ENCODE measurements at places on chromosomes 7 and 10.
A peak's percentile ranks its signal among the peaks of the same experiment; 100 is the strongest.

- DNase-seq, result no peak
Measured at GRCh38 chr7:97732565-97733275, 834 bp downstream of the TAC1 start.

GRCh38 chr7:107446988-107447387 lies 22.9 kb upstream of the GPR22 start:
- no peak for DNase-seq

DNA sequence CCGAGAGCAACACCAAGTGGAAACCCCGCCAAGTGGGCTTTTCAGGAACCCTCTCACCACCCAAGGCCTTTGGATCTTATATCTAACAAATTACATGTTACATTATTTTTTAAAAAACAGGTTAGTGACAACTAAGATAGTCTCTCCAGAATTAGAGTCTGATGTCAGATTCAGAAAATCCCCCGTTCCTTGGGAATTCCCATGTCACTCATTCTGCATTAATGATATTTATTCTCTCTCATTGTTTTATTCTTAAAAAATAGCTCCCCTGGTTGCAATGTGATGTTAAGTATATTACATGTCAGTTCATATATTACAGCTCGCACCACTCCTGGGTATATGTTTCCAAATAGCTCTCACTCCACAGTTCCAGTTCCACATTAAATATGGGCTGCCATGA lies 81.8 kb downstream of the WNT2 start:
- no peak for DNase-seq

GRCh38 chr7:71835056-71835455 lies 577.1 kb downstream of the CALN1 start:
- DNase-seq, result no peak

DNA sequence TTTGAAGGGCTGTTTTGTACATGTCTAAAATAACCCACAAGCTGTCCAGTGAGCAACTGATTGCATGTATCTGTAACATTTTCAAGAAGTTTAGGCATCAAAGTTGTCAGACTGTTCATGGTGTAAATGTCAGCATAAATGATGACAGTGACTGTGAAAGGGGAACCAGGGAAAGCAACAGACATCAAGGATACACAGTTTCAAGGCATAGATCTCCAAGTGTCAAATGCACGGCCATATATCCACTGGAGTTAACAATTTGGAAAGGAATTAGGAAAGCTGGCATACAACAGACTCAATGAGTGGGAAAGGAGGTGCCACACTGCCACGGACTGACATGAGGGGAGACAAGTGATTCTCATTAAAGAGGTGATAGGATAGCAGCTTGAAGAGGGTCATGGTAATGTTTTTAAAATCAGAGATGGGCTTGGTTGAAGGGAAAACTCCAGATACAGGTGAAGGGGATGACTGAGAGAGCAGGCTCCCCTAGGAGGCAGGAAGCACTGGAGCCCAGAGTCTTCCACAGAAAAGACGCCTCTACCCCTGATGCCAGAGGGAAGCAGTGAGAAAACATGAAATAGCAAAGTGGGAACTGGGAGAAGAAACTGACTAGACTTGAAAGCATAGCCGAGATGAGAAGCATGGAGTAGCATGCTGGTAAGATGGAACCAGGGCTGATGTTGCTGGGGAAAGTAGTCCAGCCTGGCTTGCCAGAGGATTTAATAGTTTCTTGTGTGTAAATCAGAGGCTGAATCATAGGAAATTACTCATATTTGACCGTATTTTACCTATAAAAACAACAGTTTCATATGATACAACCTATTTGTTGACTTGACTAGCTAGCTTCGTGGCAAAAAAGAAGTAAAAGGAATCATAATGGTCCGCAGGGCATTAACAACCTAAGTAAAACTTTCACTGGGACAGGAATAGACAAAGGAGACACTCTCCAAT lies 18.6 kb downstream of the NSMCE4A start:
- DNase-seq, result no peak

DNA sequence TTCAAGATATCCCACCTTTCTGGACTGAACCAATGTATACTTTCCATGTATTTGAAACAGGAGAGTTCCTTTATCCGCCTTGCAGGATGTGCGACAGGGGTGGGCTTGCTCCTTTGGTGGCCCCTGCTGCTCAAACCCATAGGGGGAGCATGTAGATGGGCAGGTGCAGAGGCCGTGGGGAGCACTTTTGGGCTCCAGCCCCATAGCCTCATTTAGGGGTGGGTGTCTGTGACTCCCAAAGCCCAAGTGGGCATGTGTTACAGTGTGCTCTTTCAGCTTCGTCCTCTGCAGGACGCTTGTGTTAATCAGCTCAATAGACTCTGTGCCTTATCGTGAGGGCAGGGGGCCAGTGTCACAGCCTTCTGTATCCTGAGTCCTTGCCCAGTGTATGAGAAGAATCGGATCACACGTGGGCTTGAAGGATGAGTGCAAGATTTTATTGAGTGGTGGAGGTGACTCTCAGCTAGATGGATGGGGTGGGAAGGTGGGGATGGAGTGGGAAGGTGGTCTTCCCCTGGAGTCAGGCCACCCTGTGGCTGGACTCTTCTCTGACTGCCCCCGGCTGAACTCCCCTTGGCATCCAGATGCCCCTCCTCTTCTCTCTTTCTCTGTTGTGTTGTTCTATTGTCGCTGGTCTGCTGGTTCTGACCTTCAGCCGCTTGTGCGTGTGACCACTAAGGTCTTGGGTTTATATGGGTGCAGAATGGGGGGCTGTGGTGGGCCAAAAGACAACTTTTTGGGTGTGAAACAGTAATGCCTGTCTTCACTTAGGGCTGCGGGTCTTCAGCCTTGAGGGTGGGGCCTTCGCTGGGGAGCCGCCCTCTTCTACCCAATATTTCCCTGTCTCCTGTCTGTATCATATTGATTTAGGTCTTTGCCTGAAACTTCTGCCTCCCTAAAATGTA lies 262.2 kb downstream of the GLRX3 start:
- no peak for DNase-seq

DNA sequence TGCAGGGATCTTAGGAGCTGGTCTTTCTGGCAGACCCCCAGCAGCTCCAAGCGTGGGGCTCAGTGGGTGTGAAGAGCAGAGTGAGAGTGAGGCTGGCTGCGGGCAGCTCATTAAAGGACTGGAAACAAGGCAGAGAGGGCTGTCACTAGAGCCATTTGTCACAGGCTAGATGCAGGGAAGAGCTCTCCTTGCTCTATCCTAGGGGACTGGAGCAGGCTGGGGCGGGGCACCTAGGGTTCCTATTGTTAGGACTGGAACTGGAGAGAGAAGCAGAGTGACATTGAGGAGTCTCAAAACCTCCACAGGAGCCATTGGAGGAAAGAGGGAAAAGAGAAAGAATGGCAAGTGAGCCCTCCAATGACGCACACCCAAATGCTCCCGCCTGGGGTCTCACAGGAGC lies 772 bp upstream of the DDC start:
- DNase-seq, result no peak

DNA sequence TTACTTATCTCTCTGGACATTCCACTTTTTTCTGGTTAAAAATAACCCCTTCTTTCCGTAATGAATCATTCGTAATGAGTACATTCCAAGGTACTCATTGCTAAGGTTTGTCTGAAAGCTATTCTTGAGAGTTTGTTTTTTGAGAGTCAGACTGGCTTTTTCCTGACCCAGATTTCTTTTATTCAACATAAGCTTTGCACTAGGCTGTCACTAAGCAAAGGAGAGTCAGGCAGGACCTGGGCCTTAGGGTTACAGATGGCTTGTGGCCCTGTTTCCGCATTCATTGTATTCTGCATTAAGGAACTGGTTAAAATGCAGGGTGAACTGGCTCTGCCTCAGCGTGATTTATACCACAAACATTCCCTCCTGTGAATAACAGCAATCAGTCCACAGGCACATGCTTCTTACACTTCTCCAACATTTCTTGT lies 84.1 kb downstream of the POM121L12 start:
- no peak for DNase-seq

DNA sequence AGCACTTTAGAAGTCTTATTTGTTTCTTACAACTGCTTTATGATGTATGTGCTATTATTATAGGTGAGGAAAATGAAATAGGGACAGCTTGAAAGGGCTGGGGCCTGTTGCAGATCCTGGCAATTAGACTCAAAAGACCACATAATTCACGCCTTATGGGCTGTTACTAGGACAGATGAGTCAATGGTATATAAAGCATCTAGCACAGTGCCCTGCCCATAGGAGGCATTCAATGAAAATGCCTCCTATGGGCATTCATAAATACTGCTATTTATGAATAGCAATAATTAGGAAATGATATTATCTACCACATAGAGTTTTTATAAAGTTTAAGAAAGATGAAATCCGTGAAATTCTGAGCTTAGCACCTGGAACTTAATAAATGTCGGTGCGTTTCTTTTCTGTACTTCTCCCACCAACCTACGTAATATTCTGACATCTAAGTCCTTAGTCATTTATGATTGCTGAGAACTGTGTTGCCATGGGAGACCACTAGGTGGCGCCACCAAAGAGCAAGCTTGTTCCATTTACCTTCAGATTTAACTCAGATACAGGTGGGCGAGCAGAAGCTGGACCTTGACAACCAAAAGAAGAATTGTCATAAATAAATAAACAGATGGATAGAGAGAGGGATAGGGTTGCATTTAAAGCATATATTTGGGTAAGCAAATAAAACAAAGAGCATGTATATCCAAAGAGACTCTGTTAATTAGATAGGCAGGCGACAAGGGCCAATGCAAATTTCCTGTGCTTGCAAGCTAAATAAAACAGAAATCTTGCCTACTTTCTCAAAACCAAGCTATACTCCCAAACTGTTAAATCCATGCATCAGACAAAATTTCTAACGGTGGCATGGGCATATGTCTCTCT lies 699.9 kb downstream of the INHBA start:
- DNase-seq, result peak; percentile 53

DNA sequence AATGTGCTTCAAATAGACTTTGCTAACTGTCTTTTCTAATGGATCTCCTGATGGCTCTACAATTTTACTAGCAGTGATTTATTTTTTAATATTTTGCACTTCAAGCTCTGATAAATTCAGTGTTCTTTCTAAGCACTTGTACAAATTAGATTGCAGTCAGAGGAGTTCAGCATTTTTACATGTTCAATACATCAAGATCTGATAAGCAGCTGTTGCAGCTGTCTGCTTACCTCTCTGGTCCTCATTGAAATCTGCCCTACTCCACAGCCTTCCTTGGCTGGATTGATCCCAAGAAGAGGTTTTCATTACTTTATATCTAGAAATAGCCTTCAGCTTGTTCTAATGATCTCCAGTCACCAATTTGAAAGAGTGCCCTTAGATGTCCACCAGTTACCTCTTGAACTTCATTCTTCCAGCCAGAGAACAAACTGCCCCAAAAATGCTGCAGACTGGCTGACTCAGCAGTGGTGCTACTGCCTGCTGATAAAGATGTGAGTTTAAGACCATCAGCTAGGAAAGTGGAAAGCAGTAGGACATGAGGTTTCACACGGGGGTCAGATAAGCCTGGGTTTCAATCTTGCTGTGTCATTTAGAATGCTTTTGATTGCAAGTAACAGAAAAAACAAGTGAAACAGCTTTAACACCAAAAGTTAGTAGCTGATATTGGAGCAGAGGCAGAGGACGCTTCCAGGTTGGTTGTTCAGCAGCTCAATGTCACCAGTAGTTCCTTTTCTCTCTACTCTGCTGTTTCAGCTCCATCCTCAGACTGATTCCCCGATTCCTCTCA lies 350.9 kb upstream of the NPVF start:
- no peak for DNase-seq

DNA sequence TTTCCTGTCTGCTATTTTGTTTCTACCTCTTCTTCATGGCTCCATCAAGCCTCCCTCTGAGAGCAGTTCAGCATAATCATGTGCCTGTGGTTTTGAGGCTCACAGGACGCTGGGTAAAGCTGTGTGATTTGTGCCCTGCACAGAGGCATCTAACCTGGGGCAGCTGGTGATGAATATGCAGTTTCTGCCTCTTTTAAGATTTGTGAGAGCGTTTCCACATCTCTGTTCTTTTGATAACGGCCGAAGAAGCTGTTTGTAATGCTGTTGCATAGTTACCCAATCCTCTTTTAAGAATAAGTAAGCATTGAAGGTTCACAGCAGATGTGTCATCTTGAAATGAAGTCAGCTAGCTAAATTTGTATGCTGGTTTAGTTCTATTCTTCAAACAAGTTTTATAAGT lies 45.2 kb downstream of the PNLIPRP3 start:
- no peak for DNase-seq

GRCh38 chr10:97063983-97064837 lies 121.5 kb downstream of the SLIT1 start:
- DNase-seq, result no peak

- no peak for DNase-seq
Measured at GRCh38 chr7:139192014-139192706, 38.9 kb upstream of the UBN2 start.

DNA sequence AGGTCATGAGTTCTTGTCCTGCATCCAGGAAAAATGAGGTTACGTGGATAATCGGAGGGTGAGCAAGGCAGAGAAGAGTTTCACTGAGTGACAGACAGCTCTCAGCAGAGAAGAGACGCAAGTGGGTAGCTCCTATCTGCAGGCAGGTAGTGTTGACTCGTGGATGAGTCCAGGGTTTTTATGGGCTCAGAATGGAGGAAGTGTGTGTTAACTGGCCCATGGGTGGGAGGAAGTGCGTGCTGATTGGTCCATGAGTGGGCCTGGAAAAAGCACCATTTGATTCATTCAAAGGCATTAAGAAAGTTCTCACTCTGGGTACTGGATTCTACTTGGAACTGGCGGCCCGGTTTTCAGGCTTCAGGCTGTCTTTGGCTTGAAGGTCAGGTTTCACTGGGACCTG lies 4.8 kb upstream of the DMTF1 start:
- DNase-seq, result no peak

DNA sequence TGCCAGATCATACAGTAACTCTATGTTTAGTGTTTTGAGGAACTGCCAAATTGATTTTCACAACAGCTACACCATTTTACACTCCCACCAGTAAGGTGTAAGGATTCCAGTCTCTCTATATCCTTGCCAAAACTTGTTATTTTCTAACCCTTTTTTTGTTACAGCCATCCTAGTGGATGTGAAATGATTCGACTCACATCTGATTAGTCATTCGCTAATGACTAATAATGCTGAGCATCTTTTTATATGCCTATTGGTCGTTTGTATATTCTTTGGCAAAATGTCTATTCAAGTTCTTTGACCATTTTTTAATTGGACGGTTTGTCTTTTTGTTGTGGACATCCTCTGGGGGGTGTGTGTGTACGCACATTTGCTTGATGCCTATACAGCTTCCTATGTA lies 142.8 kb downstream of the DGKB start:
- DNase-seq, result no peak
